Stimulated activated CD4-positive, alpha-beta T cell treated with anti-CD3 and anti-CD28 coated beads, Interleukin-15, amount 100 ng/mL, for 1 hour (primary cell): ENCODE measurements at places on chromosomes 13 and 19.

DNA sequence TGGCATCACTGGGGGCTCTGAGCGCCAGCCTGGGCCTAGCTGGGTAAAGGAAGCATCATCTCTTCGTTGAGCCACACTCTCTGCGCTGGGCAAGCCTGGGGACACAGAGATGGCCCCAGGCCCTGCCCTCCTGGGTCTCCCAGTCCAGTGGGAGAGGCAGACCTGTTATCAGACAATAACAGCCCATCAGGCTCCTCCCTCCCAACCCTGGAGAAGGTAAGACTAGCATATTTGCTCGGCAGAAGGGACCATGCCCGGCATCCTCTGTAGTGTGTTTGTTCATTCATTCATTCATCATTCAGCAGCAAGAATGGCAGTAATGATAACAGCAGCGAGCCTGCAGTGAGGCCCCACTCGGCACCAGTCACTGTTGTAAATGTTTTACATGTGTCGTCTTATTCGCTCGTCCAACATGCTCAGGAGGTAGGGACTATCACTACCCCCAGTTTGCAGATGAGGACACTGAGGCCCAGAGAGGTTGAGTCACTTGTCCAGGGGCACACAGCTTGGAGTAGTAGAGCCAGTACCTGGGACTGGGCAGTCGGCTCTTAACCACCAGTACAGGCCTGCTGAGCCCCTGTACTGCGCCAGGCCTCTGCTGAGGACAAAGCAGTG, 33.2 kb downstream of the PAK4 start:
- DNase-seq = no peak

DNA sequence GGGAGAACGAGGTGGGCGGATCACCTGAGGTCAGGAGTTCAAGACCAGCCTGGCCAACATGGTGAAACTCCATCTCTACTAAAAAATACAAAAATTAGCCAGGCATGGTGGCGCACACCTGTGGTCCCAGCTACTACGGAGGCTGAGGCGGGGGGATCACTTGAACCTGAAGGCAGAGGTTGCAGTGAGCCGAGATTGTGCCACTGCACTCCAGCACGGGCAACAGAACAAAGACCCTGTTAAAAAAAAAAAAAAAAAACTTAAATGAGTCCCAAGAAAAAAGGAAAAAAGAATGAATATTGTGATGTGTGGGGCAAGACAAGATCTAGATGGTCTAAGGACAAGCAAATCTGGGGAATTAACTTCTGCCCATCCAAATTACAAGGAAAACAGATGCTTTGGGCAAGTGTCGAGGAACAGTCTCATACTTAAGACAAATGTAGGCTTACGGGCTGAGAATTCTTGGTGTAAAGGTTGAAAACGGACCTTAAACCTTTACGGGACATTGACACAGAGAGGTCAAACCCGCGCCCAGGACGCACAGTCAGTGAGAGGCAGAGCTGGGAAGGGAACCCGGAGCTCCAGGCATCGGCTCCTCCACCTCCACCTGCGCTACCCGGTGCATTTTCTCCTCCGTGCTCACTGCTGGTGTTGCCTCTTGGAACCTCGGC, 656 bp upstream of the ZNF324 start:
- DNase-seq = no peak

DNA sequence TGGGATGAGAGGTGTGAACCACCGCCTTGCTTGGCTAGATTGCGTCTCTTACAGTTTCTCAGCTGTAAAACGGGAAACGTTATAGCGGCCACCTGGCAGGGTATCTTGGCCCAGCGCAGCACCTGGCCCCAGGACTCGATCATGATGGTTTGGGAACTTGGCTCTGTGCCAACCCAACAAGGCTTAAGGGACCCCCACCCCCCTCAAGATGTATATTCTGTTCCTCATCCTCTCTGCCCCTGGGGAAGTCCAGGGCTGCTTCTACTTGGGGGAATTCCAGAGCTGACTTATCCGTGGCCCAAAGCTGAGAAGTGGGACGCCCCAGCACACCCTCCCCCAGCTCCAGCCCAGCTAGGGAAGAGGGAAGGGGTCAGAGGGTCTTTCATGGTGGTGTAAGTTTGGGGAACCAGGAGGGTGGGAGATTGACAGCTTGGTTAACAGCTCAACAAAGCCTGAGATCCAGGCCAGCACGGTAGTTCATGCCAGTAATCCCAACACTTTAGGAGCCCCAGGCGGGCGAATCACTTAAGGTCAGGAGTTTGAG, 695 bp downstream of the ICAM1 start:
- DNase-seq = no peak

GRCh38 chr19:16446724-16447368, 24.9 kb downstream of the EPS15L1 start:
- DNase-seq = no peak

- no peak for DNase-seq
Measured at GRCh38 chr13:38657191-38657590, 29.7 kb upstream of the FREM2 start.

DNA sequence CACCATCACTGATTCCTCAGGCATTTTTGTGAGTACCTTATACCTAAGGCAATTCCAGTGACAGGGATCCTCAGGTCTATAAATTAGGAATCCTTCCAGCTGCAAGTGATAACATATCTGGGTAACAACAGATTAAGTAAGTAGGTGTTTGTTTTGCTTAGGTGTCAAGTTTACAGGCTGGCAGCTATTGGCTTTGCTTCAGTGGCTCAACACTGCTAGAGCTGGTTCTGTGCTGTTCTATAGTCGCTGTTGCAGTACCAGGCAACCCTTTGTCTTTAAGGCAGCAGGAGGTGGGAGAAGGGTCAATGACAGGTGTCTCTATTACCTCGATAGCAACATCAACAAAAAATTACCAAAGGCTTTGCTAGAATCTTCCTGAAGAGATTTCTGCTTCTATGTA, 27.0 kb downstream of the SLC10A2 start:
- DNase-seq = no peak

GRCh38 chr19:38376576-38376975, 2.2 kb downstream of the PSMD8 start:
- DNase-seq = no peak

DNA sequence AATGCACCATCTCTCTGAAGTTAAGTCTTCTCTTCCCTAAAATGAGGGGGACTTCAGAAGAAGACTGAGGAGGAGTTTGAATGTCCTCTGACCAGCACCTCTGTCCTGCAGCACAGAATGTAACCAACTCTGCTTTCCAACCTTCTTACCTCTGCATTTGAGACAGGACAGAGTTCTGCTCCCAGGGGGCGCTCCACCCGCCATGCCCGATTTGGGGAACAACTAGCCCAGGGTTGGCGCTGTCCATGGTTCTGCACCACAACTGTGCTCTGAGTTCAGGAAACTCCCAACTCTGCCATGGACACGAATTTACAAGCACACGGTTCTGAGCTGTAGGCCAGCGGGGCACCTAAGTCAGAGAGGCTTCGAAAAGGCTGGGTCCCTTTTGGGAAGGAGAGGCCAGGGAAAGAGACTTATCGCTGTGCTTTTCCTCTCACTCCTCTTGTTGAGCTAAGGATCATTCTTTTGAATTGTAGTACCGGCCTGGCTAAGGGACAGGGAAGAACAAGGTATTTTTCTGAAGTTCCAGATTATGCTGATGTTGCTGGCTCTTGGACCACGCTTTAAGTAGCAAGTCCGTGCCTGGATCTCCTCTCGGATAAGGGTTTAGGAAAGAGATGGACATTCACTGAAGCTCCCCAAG, 22.2 kb downstream of the SIGLEC5 start:
- DNase-seq = no peak

DNA sequence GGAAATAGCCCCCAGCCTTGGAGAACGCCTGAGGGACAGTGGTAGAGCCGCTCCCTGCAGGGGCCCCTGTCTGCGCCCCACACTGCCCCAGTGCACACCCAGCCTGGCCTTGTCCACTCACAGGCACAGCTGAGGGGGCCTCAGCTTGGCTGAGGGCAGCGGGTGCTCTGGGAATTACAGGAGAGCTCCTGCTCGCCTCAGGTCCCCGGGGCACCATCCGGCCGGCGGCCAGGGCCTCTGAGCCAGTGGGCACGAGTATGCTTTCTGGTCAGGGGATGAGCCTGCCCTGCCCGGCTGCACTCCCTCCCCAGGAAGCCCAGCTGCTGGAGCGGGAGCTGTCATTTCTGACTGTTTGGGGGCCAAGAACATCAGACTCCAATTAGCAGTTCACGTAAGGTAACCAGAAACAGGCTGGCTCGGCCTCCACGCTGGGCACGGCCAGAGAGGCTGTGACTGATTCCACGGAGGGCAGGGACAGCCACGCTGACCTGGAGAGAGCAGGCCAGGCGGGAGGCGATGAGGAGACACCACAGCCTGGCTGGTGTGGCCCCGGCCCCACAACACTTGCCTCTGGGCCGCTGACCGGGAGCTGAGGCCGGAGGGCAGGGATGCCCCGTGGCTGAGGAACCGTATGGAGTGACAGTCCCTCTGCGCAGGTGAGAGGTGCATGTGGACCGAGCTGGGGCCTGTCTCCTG, 15.4 kb downstream of the CEBPG start:
- no peak for DNase-seq

DNA sequence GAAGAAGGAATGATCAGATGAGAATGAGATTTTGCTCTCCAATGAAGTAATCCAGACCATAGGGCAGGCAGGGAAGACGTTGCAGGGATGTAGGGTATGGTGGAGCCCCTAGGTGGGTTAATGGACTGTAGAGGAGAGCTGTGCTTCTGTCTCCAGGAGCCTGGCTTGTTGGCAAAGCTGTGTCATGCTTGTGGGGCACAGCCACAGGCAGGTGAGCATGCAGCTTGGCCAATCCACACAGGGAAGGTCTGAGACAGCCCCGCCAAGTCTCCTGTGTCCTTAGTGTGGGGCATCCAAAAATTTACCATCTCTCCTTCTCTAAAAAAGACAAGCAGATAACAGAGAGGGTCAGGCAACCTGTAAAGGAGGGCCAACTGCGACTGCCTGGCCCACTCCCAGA, 71.4 kb upstream of the FLT1 start:
- DNase-seq = no peak

DNA sequence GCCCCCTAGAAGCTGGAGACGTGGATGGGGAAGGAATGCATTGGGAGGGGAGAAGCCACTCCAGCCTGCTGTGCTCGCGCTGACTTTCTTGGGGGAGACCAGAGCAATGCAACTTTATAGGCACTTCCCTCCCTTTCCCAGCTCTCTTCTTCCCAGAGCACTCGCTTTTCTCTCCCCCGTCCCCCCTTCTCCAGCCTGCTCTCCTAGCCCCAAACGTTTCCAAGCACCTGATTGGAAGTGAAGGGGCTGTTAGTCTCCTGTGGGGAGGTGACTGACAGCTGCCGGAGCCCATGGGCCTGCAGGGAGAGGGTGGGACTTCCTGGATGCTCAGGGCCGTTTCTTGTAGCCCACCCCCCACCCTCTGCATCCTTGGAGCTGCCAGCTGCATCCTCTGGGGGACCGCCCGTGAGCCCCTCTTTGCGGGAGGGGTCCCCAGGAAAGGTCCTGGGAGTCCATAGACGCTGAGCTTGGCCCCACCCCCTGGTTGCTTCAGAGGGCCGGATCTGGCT, 2.5 kb downstream of the HDGFL2 start:
- no peak for DNase-seq

DNA sequence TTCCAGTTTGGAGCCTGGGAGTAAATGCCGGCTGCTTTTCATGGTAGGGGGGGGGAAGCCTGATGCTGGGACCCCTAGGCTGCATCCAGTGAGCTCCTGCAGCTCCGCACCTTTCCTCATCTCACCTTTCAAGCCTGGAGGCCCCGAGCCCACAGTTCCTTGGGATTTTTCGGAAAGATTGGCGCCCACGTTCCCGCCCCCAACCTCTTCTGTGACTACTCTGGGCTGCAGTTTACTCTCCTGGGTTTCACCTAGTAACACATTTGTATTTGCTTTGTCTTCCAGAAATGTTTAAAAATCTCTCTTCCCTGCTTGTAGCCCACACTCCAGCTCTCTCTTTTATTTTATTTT, 51.9 kb upstream of the SPATA13 start:
- no peak for DNase-seq

- DNase-seq = no peak
Measured at GRCh38 chr13:63979951-63980350, 2564.3 kb upstream of the PCDH20 start.

DNA sequence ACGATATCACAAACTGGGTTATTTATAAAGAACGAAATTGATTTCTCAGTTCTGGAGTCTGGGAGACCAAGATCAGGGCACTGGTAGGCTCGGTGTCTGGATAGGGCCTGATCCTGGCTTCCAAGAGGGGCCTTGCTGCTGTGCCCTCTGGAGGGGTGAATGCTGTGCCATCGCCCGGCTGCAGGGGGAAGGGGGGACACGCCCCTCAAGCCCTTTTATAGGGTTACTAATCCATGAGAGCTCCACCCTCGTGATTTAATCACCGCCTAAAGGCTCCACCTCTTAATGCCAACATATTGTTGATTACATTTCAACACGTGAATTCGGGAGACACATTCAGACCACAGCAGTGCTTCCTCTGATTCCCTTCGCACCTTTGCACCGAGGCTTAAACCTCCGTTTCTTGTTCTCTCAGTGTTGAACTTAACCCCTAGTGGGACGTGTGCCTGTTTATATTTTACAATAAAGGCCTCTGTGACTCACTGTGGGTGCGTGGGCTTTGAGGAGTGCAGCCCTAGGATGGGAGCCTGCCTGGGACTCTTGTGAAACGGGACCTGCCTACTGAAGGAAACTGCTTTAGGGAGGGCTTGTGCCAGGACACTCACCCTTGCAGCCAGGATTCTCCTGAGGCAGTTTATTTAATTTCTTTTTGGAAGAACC, 52.4 kb upstream of the SPATA13 start:
- DNase-seq = no peak

GRCh38 chr19:13150931-13151604, 857 bp downstream of the IER2 start:
- DNase-seq = peak; percentile 22

DNA sequence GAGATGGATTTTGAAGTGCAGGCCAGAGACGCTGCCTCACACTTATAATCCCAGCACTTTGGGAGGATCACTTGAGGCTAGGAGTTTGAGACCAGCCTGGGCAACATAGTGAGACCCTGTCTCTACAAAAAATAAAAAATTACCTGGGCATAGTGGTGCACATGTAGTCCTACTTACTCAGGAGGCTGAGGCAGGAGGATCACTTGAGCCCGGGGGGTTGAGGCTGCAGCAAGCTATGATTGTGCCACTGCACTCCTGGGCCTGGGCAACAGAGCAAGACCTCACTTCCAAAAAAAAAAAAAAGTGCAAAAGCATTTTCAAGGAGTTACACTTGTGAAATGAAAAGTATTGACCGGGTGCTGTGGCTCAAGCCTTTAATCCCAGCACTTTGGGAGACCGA, 27.6 kb upstream of the FBXO17 start:
- no peak for DNase-seq

- no peak for DNase-seq
Measured at GRCh38 chr13:105579821-105580710, 955.4 kb downstream of the EFNB2 start.
